Esophagus squamous epithelium (tissue), 5 donors: ENCODE measurements at places on chromosomes 1 and 21.

- DNase-seq: no peak
These were observed 96.6 kb downstream of the SIPA1L2 start for GRCh38 chr1:232533328-232533727.

GRCh38 chr1:25468033-25468432, 37.3 kb downstream of the MACO1 start:
- DNase-seq: no peak

DNA sequence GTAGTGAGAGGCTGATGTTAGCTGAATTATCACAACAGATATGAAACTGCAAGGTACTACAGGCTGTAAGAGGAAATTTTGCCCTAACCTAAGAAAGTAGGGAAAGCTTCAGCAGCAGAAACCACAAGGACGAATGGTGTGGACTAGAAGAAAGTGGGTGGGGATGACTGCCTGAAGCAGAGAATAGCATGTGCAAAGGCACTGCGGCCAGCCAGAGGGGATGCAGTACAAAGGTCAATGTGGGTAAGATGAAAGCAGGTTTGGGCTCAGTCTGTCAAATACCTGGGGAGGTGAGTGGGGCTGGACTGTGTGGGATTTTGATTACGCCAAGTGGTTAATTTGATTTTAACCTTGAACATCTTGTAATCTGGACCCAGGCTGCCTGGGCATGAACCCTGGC, 199.3 kb upstream of the GALNT2 start:
- no peak for DNase-seq

DNA sequence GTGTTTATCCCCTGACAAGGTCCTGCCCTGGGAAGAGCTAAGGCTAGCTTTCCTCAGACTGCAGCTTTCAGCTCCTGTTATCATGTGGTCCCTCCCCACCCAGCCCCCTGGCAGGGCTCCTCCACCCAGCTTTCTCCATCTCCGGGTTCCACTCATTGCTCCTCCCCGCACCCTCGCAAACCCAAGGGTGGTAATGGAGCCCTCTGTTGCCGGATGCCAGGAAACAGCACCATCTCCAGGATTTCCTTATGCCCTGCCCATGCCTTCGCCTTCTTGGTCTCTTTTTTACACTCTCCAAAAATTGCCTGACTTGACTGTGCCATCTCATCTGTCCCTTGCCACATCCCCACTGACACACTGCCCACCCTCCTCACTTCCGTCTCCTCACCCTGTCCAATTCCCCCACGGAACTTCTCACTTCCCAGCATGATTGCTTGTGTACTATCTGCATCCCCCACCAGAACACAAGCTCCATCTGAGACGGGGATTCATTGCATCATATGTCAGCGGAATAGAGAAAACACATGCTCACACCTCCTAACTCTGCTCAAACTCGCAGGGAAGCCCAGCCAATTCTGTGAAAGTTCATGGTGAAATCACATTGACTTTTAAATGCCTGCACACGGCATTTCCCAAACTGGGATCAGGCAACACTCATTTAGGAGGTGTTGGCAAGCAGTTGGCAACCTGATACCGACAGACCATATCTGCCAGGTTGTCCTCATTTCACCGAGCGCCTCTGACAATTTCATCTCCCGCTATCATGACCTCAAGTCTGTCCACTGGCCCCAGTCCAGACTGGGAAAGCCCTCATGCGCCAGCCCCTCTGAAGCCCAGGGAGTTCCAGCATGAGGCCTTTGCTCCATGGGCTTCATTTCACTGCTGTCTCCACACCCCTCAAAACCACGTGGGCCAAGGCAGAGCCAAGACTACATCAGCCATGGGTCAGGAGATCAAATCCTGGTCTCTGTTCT, 201.1 kb downstream of the MATN1 start:
- DNase-seq: no peak

GRCh38 chr1:1305300-1306069, 2.2 kb downstream of the ACAP3 start:
- peak; percentile 34 for DNase-seq

GRCh38 chr1:69148731-69149130, 419.0 kb upstream of the LRRC7 start:
- no peak for DNase-seq

GRCh38 chr1:240571782-240572181, 40.2 kb downstream of the GREM2 start:
- no peak for DNase-seq

GRCh38 chr1:53369034-53369750, 41.3 kb upstream of the LRP8 start:
- no peak for DNase-seq

DNA sequence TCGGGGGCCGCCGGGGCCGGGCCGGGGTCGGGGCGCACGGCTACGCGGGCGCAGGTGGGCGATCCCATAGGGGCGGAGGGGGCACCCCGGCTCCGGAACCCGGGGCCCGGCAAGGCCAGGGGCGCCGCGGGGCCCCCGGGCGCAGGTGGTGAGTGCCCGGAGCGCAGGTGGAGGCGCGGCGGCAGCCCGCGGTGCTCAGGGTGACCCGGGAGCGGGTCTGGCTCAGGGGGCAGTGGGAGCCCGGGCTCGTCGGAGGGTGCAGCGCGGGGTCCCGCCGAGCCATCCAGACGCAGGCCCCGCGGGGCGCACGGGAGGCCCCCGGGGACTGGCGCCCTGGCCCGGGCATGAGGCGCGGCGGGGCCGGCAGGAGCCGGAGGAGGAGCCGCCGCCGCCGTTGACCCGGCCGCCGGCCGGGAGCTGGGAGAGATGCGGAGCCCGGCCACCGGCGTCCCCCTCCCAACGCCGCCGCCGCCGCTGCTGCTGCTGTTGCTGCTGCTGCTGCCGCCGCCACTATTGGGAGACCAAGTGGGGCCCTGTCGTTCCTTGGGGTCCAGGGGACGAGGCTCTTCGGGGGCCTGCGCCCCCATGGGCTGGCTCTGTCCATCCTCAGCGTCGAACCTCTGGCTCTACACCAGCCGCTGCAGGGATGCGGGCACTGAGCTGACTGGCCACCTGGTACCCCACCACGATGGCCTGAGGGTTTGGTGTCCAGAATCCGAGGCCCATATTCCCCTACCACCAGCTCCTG, 489 bp downstream of the CELSR2 start:
- no peak for DNase-seq

DNA sequence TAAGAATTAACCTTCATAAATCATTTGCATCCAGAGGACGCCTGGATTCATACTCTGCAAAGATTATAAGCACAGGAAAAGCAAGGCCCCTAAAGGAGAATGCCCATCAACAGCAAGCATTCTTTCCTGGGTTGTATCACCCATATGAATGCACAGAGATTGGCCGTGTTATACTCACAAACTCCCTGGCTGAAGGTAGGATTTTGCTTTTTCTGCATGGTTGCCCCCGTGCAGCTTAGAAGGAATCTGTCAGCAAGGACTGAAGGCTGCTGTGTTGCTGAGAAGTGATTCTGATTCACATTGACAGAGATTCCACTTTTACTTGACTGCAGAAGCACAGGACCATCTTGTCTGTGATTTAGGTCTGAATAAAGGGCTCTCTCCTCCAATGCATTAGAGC, 283.0 kb downstream of the LRRIQ3 start:
- no peak for DNase-seq

DNA sequence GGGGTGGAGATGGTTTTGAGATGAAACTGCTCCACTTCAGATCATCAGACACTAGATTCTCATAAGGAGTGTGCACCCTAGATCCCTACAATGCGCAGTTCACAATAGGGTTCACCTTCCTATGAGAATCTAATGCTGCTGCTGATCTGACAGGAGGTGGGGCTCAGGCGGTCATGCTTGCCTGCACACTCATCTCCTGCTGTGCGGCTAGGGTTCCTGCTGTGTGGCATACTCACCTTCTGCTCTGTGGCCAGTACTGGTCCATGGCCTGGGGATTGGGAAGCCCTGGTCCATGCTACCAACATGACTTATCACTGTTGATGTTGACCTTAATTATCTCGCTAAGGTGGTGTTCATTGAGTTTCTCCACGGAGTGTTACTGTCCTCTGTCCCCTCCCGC, 144.5 kb downstream of the NAV1 start:
- no peak for DNase-seq

GRCh38 chr1:240399381-240399780, 212.6 kb downstream of the GREM2 start:
- DNase-seq: no peak

DNA sequence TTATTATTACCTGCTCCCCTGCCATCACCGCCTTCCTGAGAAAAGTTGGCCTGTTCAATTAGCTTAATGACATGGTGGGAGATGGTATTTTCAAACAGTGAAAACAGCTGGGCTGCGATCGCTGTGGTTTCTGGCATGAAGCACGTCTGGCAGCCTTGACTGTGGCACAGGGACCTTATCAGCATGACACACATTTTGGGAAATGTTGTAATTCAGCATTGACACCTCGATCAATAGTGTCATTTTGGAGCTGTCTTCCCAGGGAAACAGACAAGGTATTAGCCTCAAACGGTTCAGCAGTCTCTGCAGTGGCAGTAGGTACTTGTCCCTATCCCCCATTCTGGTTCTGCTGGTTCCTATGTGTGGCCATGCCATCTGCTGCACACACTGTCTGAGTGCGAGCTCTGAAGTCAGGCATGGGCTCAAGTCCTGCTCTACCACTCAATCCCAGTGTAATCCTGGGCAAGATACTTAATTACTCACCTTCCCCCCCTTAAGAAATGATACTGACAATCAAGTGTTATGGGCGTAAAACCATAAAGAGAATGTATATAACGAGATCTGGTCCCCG, 154.5 kb upstream of the KCND3 start:
- no peak for DNase-seq

- no peak for DNase-seq
These were observed 367 bp downstream of the WNT2B start for GRCh38 chr1:112509005-112509659.

DNA sequence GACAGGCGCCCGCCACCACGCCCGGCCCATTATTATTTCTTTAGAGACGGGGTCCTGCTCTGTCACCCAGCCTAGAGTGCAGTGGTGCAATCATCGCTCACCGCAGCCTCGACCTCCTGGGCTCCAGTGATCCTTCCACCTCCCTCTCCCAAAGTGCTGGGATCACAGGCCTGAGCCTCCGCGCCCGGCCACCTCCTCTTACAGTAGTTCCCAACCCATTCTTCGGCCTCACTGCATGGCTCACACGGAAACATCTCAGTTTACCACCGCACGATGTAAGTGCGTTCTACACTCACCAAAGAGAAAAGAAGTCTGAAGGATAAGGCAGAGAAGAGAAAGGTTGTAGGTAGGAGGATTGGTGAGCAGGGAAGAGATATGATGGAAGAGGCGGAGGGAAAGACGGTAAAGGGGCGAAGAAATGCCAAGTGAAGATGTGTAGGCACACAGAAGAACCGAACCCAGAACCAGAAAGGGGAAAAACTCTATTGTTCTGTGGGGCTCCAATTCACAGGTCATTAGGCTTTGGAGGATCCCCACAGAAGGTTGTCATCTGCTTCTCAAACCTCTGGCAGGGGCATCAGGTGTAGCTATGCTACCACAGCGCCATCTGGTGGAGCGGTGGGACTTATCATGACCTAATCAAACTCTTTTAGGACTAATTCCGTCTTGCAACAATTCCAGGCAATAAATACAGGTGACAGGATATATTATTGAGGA, 504.2 kb downstream of the SMYD3 start:
- DNase-seq: peak; percentile 16

DNA sequence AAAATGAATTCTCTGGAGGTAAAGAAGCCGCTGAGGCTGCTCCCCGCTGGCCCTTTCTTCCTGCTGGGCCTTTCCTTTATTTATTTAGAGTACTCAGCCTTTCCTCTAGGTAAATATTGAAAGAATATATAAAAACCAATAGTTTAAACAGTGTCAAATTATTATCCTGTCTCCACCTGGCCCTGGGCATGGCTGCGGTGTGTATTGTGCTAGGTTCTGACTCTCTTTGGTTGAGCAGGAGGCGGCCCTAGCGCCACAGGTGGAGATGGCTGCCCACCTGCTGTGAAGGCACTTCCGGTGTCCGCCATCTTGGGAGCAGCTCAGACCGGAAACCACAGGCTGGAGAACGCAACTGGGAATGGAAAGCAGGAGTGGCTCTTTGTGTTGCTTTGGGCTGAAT, 29.0 kb upstream of the CLDN14 start:
- no peak for DNase-seq

- DNase-seq: no peak
These were observed 9.7 kb downstream of the ATP2B4 start for GRCh38 chr1:203636291-203636690.

- DNase-seq: no peak
These were observed 4.8 kb downstream of the KIAA1614 start for GRCh38 chr1:180917306-180918065.

DNA sequence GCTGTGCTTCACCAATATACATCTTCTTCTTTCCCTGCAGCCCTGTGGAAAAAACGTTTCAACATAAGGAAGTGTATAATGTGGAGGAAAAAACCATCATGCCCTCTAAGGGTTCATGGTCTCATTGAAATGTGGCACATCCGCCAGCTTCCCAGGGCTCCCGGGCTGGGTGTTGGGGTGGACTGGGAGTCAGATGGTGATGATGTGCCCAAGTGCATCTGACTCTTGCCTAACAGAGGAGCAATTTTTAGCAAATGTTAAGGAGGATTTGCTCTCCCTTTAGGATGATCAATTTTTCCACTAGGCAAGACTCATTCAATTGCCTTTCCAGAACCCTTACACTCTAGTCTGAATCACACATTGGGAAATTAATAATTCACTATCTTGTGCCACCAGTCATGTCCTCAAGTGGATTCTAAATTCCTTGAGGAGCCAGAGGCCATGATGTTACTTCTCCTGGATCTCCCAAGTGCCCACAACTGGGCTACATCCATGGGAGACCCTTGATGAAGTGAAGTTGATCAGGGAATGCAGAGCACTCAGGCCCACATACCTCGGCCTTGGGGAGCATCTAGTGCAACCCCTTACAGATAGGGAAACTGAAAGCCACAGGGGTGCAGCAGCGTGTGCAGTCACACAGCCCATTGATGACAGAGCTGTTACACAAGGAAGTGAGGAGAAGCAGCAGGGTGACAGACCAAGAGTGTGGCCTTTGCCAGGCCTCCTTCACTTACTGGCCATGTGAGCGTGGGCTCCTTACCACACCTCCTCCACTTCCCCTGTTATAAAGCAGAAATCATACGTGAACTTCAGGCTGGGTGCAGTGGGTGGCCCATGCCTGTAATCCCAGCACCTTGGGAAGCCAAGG, 100.0 kb upstream of the SLC44A3 start:
- no peak for DNase-seq

GRCh38 chr1:39194398-39195051, 10.0 kb upstream of the MACF1 start:
- DNase-seq: no peak

DNA sequence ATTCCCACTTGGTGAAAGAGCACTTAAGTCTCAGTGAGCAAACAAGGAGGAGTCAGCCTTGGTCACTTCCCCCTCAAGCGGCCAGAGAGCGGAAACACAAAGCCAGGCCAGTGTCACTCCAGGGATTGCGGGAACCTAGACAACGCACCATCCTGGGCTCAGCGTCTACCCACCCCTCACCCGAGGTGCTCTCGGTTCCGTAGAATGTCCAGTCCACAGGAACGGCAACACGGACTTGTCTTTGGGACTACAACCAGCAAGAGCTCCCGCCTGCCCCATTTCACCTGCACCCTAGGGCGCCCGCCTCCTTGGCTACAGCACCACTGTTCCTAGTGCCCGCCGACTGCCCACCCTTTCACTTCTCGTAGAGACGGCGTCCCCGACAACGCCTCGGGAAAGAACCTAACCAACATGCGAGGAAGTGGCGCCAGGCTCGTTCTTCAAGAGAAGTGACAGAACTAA, 509 bp downstream of the GDAP2 start:
- no peak for DNase-seq
